Stimulated activated CD8-positive, alpha-beta memory T cell treated with anti-CD3 and anti-CD28 coated beads, Interleukin-4, amount 100 ng/mL, for 1 hour (primary cell): ENCODE measurements at places on chromosomes 2 and 18.
A peak's percentile ranks its signal among the peaks of the same experiment; 100 is the strongest.

- no peak for DNase-seq
Measured at GRCh38 chr2:171939743-171940071, 17.4 kb downstream of the HAT1 start.

DNA sequence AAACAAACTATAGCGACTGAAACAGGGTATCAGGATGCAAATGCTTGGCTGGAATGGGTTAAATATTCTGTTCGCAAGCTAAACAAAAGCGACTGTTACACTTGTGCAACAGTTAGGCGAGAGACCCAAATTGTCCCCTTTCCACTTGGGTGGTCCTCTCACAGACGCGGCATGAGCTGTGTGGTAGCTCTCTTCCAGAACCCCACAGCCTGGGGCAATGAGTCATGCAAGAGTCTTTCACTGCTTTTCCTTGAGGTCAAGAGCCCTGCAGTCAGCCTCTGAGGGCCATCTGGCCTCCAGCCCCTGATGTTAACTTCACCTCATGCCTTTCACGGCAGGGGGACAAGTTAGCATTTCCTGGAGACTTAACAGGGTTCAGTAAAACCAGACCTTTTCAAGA is 25.7 kb downstream of the SULT1C4 start:
- DNase-seq: no peak

DNA sequence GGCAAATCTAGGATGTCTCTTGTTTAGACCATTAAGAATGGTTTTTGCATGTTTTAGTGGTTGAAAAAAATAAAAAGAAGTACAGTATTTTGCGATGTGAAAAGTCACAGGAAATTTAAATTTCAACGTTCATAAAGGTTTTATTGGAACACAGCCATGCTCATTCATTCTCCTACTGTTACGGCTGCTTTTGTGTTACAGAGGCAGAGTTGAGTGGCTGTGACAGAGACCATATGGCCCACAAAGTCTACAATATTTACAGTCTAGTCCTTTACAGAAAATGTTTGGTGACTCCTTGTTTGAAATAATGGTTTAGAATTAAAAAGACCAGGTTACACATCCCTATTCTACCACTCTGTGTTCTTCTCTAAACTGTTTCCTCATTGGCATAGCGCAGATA is 48.1 kb downstream of the MYOM1 start:
- no peak for DNase-seq

- no peak for DNase-seq
Measured at GRCh38 chr18:24054130-24054529, 39.6 kb downstream of the TTC39C start.

DNA sequence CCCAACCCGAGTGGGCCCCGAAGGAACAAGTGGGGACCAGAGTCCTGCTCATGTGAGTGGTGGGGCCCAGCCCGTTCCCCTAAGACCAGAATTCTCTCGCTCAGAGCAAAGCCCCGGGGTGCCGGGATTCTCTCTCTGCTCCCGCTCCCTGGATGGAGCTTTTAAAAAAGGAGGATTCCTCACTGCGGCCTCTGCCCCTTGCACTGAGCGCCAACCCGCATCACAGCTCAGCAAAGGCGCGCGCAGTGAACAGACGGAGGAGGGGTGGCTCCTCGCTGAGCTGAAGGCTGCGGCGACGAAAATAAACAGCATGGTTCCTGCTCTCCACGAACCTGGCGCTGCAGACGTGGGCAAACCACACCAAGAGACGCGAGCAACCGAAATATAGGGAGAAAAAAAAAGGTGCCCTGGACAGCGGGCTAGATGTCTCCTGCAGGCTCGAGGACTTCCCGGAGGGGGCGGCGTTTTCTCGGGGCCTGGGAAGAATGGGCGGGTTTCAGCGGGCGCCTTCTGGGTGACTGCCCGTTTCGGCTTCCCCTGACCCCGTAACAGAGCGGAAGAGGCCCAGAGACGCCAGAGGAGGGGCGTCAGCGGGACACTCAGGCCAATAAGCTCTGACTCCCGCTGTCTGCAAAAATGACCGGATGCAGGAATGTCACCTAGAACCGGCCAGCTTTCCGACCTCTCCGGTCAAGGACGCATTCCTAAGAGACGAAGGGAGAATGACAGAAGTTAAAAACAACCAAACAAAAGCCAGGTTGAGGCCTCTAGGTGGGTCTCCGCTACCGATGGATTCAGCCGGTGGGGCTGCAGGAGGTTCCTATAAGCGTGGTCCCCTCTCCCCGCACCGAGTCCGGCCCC is 819 bp upstream of the KLF11 start:
- no peak for DNase-seq

DNA sequence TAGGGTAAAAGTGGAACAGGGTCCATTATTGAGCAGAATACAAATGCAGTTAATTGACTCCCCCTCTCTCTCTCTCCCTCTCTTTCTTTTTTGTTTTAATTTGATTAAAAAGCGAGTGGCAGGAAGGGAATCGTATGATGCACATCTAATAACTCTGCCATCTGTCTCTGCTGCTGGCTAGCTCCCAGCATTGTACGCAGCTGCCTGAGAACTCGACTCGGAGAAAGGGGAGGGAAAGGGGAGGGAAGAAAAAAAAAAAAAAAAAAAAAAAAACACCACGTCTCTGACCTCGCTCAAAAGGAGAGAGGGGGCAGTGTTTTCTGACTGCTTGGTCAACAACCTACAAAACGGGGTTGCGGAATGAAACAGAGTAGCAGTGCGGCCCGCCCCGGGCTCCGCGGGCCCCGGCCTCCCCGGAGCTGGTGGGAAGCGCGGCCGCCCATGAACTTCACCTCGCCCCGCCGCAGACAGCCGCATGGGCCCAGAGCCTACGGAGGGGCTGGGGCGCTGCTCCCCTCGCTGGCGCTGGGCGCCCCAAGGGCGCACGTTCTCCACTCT is 265.7 kb downstream of the TCF4 start:
- no peak for DNase-seq

DNA sequence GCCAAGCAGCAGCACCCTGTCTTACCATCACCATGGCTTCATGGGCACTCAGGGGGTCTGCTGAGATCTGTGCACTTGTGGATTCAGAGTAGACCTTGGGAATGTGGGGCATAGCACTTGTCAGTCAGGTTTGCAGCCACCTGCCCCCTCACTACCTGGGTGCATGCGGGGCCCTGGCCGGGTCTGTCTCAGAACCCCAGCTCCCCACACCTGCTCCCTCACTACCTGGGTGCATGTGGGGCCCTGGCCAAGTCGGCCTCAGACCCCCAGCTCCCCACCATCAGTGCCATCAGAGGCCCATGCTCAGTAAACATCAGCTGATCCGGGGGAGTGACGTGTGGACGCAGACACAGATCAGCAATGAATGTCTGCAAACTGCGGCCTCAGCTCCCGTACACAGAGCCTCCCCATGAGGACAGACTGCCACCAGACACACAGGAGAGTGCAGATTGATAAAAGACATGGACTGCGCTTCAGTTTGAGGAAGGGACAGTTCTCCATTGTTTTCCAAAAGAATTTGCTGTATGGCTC is 205.1 kb downstream of the GLI2 start:
- DNase-seq: no peak

DNA sequence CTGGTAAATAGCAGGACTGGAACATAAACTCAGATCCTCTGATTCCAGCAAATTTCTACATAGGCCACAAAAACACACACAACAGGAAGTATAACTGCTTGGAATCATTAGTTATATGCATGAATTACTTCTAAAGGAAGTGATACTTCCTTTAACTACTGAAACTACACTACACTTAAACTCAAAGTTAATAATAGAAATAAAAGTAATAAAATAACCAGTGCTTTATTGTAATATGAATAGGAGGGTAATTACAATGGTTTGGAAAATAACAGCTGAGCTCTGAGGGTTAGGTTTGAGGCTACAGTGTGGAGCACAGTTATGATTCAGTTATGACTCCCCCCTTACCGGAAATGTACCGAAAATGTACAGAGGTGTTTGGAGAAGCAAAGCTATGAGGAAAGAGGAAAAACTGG is 18.5 kb upstream of the POLI start:
- no peak for DNase-seq

- no peak for DNase-seq
Measured at GRCh38 chr2:202091476-202091875, 18.4 kb downstream of the KIAA2012 start.

- no peak for DNase-seq
Measured at GRCh38 chr2:4715065-4715464, 977.1 kb upstream of the SOX11 start.

GRCh38 chr18:63892566-63892965 is 5.1 kb downstream of the SERPINB2 start:
- DNase-seq: no peak

DNA sequence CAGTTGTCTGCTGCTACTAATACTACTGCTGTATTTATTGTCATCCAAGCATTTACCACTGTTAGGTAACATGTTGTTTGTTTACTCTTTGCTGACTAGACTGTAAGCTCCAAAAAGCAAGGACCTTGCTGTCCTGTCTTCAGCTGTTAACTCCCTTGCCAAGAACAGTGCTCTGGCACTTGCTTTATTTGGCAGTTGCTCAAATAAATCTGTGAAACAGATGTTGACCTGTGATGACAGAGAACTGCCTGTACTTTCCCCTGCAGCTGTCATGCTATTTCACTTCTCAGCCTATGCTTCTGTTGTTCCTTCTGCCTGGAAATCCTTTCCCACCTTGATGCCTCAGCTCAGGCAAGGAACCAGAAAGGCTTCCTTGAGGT is 181.2 kb downstream of the ATAD2B start:
- no peak for DNase-seq

GRCh38 chr2:151153601-151154000 is 108.1 kb downstream of the RBM43 start:
- no peak for DNase-seq

- no peak for DNase-seq
Measured at GRCh38 chr2:227183657-227184367, 19.4 kb downstream of the COL4A3 start.

DNA sequence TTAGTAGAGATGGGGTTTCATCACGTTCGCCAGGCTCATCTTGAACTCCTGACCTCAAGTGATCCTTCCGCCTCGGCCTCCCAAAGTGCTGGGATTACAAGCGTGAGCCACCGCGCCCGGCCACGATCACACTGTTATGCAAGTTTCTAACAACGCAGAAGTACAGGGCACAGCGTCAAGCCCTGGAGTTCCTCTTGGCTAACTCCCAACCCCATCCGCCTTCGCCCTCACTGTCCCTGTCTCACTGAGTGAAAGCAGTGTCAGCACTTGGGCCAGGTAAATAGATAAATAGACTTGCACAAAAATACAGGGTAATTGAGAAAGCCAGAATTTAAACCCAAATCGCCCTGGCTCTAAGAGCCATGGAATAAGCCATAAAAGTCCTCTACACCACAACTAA is 111.7 kb downstream of the ACVR1 start:
- DNase-seq: no peak

DNA sequence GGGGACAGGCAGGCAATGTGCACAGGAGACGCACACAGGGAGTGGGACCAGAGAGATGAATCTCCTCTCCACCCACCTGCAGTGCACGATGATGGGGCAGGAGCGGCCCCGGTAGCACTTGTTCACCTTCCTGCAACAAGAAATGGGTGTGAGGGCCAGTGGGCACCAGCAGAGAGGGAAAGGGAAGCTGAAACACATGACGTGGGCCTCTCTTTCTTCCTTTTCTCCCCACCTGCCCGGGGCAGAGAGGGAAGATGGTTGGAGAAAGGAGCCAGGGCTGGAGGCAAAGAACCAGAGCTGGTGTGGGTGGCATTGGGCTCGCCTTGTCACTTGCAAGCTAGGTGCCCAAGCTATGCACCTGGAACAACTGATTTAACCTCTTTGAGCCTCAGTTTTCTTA is 12.2 kb downstream of the DNAJB2 start:
- DNase-seq: no peak

- no peak for DNase-seq
Measured at GRCh38 chr2:168343586-168343985, 96.2 kb upstream of the STK39 start.

DNA sequence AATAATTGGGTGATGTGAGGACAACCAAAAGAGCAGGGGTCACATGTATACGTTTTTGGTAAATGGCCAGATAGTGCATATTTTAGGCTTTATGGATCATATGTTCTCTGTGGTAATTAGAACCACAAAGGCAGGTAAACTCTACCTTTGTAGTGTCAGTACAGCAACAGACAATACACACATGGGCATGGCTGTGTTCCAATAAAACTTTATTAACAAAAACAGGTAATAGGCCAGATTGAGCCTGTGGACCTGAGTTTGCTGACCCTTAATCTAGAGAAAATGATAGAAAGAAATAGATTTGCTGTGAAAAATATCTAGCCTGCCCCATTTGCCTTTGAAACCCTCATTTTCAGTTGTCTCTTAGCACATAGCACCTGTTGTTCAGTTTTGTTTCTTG is 177.2 kb upstream of the CXCR4 start:
- no peak for DNase-seq

DNA sequence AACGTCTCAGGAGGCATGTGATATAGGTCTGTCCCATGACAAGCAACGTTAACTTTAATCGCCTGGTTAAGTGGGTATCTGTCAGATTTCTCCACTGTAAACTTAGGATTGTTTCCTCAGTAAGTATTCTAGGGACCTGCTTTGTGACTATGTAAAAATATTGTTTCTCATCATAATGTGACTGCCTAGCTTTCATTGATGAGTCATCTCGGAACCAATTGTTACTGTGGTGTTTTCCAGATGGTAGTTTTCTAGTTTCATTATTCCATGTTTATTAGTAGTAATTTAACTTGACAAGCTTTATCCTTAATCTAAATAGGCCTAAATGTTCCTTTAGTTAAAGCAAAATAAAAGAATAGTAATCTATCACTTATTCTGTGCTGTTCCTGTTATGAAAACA is 28.2 kb upstream of the GATA6 start:
- no peak for DNase-seq

DNA sequence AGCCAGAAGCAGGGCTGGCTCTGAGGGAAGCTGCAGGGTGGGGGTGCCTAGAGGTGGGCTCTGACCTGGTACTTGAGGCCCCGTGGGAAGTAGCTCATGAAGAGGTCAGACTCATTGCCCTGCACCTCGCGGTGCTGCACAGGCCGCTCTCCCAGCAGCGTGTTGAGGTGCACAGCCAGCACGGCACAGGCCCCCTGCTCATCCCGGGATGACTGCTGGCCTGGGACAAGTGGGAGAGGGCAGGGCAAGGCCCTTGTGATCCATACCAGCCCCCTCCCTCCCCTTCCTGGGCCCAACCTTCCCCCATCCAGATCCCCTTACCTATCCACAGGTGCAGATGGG is 8.7 kb downstream of the CAPG start:
- no peak for DNase-seq

DNA sequence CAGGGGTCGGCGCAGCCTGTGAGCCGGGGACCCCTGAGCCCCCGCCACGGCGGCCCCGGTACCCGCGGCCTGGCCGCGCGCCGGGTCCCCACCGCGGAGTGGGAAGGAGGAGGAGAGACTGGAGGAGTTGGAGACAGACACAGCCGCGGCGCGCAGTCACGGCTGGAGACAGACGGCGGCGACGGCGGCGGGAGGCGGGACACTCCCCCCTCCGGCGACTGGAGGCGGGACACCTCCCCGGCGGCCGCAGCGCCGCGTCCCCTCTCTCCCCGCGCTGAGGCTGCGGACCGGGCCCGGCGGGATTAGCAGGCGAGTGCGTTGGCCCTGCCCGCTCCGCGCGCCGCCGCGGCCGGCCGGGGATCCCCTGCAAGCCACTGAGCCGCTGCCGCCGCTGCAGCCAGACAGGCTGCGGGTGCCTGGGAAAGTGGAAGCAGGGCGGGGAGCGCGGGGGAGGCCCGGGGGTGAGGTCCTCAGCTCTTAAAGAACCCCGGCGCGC is 1.0 kb upstream of the LDLRAD4 start:
- peak; percentile 6 for DNase-seq

- DNase-seq: no peak
Measured at GRCh38 chr2:71880846-71881610, 266.6 kb downstream of the CYP26B1 start.

GRCh38 chr18:38496222-38496793 is 930.7 kb upstream of the CELF4 start:
- no peak for DNase-seq

- DNase-seq: no peak
Measured at GRCh38 chr2:8682719-8683667, 1.1 kb downstream of the ID2 start.
